K562 (cell line): ENCODE measurements at places on chromosomes 6 and 20. TPM values are rescaled to one million over a fixed set of nuclear protein-coding genes. Genes with fewer than 3 reads are reported as not detected.

Gene MRAP2
- 8.0 and 9.3 TPM in 2 replicates for polyA plus RNA-seq

Gene PERP
- polyA plus RNA-seq = 0.07 TPM in 1 of 2 replicates, not detected in the other

Gene KCNK5
- polyA plus RNA-seq = 25.6 and 31.5 TPM in 2 replicates

Gene STMND1
- not detected in 2 replicates for polyA plus RNA-seq

Gene MUC22
- 0.03 TPM in 1 of 2 replicates, not detected in the other for polyA plus RNA-seq

Gene LPA
- polyA plus RNA-seq = 0.15 TPM in 1 of 2 replicates, not detected in the other

Gene TOX2
- not detected in 2 replicates for polyA plus RNA-seq

Gene LRRN4
- not detected in 2 replicates for polyA plus RNA-seq

Gene ENPP4
- polyA plus RNA-seq = not detected in 2 replicates

Gene MOG
- not detected in 2 replicates for polyA plus RNA-seq

Gene SS18L1
- polyA plus RNA-seq = 28.3 and 32.6 TPM in 2 replicates

Gene KCNK15
- polyA plus RNA-seq = 0.30 TPM in 1 of 2 replicates, not detected in the other

Gene HSPA1L
- 1.3 and 1.7 TPM in 2 replicates for polyA plus RNA-seq

Gene MKKS
- 13.5 and 14.8 TPM in 2 replicates for polyA plus RNA-seq

Gene MDFI
- not detected in 2 replicates for polyA plus RNA-seq

Gene SLC22A1
- polyA plus RNA-seq = 0.24 TPM in 1 of 2 replicates, not detected in the other

Gene RAET1G
- polyA plus RNA-seq = not detected in 2 replicates

Gene DDX27
- 57.1 and 63.2 TPM in 2 replicates for polyA plus RNA-seq

Gene PNLDC1
- 0.07 and 0.12 TPM in 2 replicates for polyA plus RNA-seq

Gene C4A
- 6.1 and 7.2 TPM in 2 replicates for polyA plus RNA-seq

Gene EYA4
- polyA plus RNA-seq = not detected in 2 replicates

Gene EGFL8
- 39.8 and 47.4 TPM in 2 replicates for polyA plus RNA-seq

Gene COL20A1
- not detected in 2 replicates for polyA plus RNA-seq

Gene KHDRBS2
- polyA plus RNA-seq = not detected in 2 replicates

Gene ZNF334
- polyA plus RNA-seq = 0.19 and 0.21 TPM in 2 replicates

Gene SYNDIG1
- not detected in 2 replicates for polyA plus RNA-seq

Gene CTCFL
- polyA plus RNA-seq = 100 and 122 TPM in 2 replicates

Gene ADRM1
- 192 and 201 TPM in 2 replicates for polyA plus RNA-seq

Gene LTA
- polyA plus RNA-seq = not detected in 2 replicates

Gene FNDC11
- polyA plus RNA-seq = 1.2 and 2.3 TPM in 2 replicates

Gene FKBP1C
- polyA plus RNA-seq = 0.23 TPM in 2 replicates

Gene SNAP91
- polyA plus RNA-seq = not detected in 2 replicates

Gene SPATA25
- polyA plus RNA-seq = 0.63 and 0.73 TPM in 2 replicates

Gene PAQR8
- polyA plus RNA-seq = 3.5 and 3.8 TPM in 2 replicates

Gene KCNK16
- polyA plus RNA-seq = not detected in 2 replicates

Gene BCL2L1
- 140 and 156 TPM in 2 replicates for polyA plus RNA-seq

Gene CYP39A1
- not detected in 2 replicates for polyA plus RNA-seq

Gene TCF15
- polyA plus RNA-seq = 4.2 and 4.5 TPM in 2 replicates

Gene HLA-DMB
- polyA plus RNA-seq = 0.03 TPM in 1 of 2 replicates, not detected in the other
